ENCODE measurements at places on chromosomes 2 and 18. TPM values are rescaled to one million over a fixed set of nuclear protein-coding genes. Genes with fewer than 3 reads are reported as not detected.

The IL36RN gene
- not detected for total RNA-seq

The GPR45 gene
- not detected for total RNA-seq

The KLHL30 gene
- total RNA-seq: 1.9 TPM

The GPR75 gene
- total RNA-seq: 2.4 TPM

The ATP6V1C2 gene
- 0.22 TPM for total RNA-seq

The NT5C1B gene
- not detected for total RNA-seq

The PXDN gene
- 151 TPM for total RNA-seq

The TWIST2 gene
- total RNA-seq: 90.8 TPM

The CSRNP3 gene
- total RNA-seq: 0.51 TPM

The CCDC141 gene
- 9.0 TPM for total RNA-seq

The VWC2L gene
- not detected for total RNA-seq

The UGT1A5 gene
- not detected for total RNA-seq

The STEAP3 gene
- 17.9 TPM for total RNA-seq

The GALR1 gene
- under 0.01 TPM for total RNA-seq

Data from subcutaneous adipose tissue (tissue), 4 donors.